ENCODE measurements at places on chromosomes 16 and 17.
A peak's percentile ranks its signal among the peaks of the same experiment; 100 is the strongest.

- no peak for DNase-seq
These were observed at the start of gene SLC22A31 for GRCh38 chr16:89200124-89200849. Gene SLC22A31 (minus strand): TSS chr16:89200537. CDS start chr16:89200501, 36 bp downstream.

DNA sequence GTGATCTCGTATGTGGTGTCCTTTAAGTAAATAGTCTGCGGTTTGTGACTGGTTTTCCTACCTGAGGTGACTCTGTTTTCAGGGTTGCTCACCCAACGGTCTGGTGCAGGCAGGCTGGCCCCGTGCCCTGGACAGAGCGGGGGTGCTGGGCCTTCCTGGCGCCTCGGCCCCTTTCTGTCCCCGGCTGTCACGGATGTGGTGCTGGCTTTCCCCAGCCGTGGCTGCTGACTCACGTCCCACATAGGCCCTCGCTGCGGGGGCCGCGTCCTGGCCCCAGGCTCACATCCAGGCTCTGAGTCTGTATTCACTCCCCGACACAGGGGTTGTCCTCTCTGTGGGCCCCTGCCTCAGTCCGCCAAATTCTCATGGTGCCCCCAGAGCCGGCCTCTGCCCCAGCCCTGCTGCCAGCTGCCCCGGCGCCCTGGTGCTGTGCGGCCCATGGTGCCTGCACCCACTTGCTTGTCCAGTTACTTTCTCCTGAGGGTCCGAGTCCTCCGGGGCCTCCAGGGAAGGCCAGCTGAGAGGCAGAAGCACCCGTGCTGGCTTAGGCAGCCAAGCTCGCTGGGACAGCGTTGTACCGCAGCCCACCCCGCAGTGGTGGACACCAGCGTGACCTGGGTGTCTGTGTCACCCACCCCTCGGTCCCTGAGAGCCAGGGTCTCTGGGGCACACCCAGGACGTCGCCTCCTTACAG lies 5.9 kb downstream of the CHMP6 start:
- DNase-seq: no peak

- DNase-seq: no peak
These were observed 9.2 kb downstream of the PRPSAP2 start for GRCh38 chr17:18866866-18867813.

- DNase-seq: no peak
These were observed 33.4 kb upstream of the MMD start for GRCh38 chr17:55454906-55455474.

DNA sequence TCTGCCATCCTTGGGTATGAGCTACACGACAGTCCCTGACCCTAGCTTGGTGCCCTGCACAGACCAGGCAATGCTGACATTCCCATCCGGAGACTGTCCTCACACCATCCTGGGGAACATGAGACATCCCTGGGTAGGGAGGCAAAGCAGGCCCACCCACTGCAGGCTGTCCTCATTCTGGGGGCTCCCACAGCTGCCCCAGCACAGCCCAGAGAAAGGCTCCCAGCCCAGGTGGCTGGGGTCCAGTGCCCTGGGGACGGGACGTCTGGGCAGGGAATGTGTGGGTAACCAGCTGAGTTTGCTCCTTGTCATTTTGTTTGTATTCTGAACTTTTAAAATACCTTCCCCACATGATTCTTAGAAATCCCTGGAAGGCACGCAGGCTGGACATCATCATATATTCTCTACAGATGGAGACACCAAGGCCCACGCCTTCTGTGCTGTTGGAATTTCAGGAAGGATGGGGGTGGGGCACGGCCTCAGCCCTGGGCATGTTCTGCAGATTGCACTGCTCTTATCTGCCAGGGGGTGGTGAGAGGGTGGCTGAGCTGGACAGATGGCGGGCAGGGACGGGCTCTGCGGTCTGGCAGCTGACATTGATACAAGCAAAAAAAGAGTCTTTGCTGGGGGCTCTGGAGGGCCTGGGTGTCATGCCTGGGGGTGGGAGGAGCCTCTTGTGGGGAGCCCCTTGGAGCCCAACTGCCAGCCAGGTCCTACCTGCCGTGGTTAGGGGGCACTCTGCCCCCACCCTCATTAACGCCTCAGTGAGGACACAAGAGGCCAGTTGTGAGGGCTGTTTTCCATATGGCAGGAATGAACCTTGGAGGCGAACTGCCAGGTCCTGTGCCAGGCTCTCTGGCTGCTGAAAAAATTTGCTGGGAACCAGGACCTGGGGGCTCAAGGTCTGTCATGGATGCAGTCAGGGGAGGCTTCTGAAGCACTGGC lies 28.4 kb downstream of the LRRC75A start:
- no peak for DNase-seq

GRCh38 chr17:2602597-2603017 lies 9.2 kb downstream of the PAFAH1B1 start:
- no peak for DNase-seq

DNA sequence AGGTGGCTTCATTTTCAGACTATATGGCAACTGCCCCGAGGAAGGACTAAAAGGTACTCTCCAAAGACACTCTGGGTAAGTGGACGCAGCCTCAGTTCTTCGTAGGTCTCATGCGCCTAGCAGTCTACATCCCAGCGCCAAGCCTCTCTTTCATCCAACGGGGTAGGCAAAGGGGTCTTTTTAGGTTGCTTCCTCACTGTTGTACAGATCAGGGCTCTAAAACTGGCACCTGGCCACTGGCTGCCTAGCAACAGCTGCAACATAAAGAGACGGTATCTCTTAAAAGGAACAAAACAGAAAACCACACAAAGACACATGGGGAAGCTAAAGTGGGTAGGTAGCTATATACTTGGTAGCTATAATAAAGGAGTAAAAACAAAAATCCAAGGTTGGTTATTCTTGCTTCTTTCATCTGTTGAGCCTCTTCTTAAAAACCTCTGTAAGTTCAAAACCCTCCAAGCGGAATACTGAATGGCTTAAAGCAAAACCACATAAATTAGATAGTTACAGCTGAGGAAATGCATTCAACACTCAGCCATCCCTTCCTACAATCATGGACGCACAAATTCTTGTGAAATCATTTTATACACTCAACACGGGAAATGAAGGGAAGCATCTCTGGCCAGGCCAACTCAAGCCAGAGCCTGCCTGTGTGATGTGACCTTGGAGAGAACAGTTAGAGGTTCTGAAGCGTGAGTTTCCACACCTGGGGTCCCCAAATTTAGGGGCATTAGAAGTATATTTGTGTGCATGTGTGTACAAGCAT lies 22.7 kb downstream of the CYTH1 start:
- DNase-seq: peak; percentile 32

GRCh38 chr17:59107306-59107670 lies 608 bp upstream of the TRIM37 start:
- no peak for DNase-seq

- no peak for DNase-seq
These were observed 5.1 kb downstream of the KRT17 start for GRCh38 chr17:41619036-41619926.

DNA sequence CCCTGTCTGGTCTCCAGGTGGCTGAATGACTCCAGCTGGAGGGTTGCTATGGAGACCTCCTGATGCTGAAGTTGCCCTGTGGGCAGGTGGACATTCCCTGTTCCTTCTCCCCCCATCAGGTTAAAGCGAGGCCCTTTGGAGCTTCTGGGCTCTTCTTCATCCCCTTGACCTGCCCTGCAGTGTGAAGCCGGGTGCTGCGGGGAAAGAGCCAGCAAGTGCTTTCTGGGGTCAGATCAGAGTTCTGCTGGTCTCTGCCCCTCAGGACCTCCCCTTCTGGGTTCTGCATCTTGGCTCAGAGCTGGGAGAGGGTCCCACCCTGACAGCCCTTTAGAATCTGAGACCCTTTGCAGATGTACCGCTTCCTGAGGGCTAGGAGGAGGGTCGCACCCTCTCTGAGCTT lies 25.1 kb downstream of the NKD1 start:
- DNase-seq: no peak

DNA sequence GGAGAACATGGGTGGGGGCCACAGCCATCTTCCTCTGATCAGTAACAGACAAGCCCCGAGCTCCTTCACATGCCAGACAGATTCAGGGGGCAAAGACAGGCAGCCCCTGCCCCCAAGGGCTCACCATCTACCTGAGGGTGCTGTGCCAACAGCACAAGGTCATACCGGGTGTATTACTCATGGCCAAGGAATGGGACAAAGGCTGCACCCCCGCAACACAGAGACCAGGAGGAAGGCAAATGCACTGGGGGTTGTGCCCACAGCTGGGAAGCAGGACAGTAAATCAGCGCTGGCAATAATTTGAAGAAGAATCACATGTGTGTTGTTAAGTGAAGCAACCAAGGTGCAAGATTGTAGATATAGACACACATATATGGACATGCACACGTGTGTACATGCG lies 137.1 kb downstream of the C16orf95 start:
- DNase-seq: no peak

- no peak for DNase-seq
These were observed 196.7 kb upstream of the CDH5 start for GRCh38 chr16:66169817-66170216.

- no peak for DNase-seq
These were observed 22.6 kb downstream of the ZNRF1 start for GRCh38 chr16:75021410-75021809.

DNA sequence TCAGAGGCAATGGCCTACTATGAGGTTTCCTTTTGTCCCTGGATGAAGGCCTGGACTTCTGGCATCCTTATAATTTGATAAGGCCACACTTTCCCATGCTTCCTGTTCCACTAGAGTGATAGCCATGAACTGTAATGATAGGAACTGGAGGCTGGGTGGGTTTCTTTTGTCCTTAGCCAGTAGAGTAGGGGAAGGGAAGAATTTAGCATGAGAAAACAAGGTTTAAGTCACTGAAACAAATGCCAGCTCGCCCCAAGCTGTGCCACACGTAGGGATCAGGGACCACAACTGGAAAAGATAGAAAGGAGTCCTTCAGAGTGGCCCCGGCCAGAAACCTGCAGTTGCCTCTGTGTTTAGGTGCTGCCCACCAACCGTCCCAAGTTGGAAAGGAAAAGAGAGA lies 80.9 kb upstream of the C17orf78 start:
- no peak for DNase-seq

DNA sequence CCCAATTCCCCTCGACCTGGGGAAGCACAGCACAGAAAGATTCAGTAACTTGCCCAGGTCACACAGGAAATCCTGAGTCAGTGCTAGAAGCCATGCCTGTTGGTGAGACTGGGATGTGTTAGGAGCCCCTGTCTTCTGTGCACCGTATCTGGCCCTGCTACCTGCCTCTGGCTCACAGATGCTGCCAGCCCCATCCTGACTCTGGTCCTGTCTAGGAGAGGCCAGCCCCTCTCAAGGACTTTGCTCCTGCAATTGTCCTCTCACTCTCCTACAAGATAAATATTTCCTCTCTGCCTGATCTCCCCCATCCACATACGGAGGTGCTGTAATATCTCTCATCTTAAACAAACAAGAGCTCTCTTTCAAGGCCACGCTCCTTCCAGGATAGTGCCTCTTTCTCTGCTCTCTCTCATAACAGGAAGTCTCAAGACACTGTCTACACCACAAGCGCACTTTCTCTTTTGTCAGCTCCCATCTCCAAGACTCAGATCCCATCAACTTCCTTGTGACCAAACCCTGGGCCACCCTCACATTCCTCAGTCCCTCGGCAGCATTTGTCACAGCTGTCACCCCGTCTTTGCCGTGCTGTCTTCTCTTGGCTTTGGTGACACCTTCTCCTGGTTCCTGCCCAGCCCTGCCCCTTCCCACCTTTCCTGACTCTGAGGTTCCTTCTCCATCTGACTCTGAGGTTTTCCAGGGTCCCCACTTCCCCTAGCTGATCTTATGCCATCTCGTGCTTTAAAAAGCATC lies 1.9 kb downstream of the SLC13A2 start:
- no peak for DNase-seq

GRCh38 chr17:32584792-32585191 lies 98.0 kb downstream of the CDK5R1 start:
- DNase-seq: no peak

DNA sequence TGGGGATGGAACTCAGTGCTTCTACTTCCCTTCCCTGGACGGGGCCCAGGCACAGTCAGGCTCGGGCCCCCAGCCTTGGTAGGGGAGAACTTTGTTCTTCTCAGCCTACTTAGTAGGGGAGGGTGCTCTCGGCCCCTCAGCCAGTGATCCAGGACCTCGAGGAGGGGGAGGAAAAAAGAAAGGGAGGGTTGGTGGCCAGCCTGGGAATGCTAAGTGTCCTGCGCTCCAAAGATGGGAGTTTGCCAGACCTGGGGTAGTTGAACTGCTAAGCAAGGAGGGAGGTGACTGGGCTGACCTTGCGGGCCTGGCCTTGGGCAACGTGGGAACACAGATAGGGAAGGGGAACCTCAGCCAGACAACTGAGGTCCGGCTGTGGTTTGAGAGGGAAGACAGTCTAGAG lies 12.2 kb downstream of the ADGRG1 start:
- DNase-seq: no peak

DNA sequence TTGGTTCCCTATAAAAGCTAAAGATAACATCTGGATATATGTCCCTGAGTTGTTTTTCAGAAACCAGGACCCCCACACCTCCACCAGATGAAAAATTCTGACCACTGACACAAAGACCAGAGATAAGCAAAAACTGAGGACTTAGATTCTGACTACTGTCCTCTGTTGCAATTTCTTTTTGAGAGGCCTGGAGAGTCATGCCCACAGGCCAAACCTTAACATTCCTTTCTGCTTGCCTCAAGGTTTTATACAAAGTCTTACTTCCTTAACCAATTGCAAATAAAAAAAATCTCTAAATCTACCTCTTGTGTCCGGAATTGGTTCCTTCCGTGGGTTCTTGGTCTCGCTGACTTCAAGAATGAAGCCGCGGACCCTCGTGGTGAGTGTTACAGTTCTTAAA lies 228.5 kb downstream of the ABCC12 start:
- DNase-seq: no peak

DNA sequence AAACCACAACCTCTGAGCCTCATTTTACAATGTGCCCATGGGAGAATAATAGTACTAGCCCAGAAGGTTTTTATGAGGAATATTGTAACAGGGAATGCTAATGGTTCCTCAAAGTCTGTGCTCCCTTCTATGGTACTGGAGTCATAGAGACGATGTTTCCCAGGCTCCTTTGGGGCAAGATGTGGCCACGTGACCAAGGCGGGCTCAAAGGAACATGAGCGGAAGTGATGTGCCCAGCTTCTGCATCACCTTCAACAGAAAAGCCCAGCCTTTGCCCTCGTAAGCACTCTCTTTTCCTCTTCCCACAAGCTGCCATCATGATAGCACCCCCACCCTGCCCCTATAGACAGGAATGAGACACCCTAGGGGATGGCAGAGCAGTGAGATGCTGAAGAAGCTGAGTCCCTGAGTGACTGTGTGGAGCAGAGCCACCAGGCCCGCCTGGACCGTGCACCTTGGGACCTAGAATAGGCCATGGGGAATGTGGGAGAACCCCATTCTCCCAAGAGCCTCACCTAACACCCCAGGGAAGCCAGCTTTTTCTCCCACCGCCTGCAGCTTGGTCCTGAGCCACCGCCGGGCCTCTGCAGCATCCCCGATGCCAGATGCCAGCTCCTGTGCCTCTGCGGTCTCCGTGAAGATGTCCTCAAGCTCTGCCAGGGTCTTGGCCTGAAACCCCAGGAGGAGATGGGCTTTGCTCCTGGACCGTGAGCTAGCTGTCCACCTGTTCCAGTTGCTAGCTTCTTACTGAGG lies 22.2 kb upstream of the PIK3R6 start:
- no peak for DNase-seq

- DNase-seq: no peak
These were observed 9.5 kb downstream of the PYCARD start for GRCh38 chr16:31192856-31193642.

All from stimulated activated CD8-positive, alpha-beta memory T cell treated with anti-CD3 and anti-CD28 coated beads, Interleukin-12 subunit alpha, Interleukin-12 subunit beta, amount 100 ng/mL, for 4 hours (primary cell).